ENCODE measurements at places on chromosomes 5 and 9.

DNA sequence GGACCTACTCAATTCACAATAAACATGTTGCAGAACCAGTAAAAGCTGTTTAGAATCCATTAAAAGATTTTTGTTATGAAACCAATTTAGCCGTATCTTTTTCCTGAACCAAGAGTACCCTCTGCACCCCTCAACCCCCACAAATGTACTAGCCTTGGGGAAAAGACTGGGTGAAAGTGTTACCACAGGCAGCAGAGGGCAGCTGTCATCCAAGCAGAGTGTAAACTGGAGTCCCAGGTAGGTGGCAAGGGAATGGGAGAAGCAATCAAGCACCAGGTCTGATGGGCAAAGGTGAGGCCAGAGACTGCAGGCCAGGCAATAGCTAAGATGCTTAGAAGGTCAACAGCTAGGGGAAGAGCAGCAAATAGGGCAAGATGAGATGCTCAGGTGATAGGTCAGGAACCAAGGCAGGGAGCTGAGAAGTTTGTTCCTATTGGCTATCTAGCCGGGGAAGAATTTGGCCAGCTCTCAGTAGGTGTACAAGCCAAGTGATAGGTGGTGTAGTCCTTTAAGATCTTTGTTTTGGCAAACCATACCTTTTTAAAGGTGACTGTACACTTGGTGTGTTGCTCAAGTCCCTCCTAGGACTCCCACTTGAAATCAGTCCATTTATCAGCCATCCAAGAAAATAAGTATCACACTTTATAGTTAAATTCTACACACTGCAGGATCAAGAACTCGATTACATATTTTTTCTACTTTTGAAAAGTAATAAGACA lies 77.8 kb upstream of the CCDC112 start:
- DNase-seq: no peak

DNA sequence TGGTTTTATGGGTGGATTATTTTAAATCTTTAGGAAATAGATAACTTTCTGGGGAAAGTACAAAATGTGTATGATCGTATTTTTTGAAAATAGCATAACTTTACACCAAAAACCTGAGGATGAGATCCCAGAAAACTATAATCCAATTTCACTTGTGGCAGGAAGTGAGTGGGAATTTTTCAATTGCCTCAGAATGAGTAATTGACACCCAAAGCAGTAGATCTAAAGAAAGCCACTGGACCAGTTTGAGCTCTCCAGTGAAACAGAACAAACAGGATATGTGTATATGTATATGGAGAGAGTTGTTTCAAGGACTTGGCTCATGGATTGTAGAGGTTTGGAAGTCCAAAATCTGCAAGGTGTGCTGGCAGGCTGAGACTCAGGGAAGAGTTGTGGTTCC lies 109.2 kb upstream of the SHB start:
- no peak for DNase-seq

DNA sequence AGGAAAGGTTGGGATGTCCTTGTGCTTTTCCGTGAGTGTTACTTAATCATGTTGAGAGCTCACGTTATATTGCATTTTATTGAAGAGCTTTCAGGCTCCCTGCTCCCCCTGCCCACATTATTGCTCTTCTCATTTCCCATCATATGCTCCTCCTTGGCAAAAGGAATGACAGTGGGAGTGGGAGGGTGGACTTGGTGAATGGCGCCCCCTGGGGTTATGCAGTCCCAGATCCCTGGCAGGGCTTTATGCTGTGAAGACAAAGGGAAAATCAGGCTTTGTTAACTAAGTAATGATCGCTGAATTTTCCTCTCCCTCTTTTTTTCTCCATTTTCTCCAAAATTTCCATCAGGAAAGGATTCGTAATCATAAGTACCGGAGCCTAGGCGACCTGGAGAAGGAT lies 166.6 kb downstream of the SMARCA2 start:
- DNase-seq: no peak

GRCh38 chr9:3732077-3733038 lies 206.6 kb upstream of the RFX3 start:
- peak; percentile 83 for DNase-seq

DNA sequence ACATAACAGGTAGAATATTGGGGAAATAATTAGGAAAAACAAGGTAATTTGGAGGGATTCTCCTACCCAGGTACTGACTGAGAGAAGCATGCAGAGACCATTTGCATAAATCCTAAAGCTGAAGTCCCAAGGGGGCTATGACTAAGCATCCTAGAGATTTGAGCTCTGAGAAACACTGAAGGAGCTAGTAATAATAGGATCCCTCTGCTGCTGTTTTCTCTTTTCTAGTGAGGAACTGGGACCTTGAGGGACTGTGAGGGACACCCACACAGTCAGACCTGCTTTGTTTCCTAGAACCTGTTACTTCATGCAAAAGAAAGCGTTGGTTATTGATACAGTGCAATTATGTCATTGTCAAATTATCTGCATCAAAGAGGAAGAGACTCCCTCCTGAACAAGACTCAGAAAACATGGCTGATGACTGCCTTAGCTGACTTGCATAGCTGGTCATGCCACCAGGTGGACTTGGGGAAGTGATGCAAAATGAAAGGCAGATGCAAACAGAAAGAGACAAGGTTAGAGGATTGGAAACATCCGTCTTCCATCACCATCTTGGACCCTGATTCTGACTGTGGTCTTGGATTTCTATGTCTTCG lies 335.4 kb downstream of the NTRK2 start:
- no peak for DNase-seq

DNA sequence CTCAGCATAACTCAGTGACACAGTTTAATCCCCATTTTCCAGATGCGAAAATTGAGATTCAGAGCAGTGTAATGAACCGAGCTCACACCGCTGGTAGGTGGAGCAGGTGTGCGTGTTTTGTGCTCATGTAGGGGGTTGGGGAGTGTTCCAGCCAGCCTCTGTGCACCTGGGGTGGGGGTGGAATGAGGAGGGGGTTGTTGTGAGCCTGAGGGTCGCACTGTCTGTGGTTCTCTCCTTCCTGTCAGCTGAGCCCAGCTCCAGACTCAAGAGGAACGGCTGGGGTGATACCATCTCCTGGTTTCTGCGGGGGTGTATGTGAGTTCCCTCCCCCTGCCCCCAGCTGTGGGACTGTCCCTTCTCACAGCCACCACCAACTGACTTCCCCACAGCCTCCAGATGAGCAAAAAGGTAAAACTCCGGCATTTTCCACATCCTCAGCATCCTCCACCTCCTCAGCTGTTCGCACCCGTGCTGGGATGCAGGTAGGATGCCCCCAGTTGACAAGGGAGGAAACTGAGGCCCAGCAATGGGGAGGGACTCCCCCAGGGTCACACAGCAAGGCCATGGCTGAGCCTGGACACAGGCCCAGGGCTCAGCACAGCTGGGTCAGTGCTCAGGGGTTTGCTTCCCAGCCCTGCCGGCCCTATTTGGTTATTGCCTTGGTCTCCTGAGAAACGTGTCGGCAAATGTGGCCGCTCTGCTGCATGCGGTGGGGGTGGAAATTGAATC lies 2.1 kb downstream of the SH2D3C start:
- no peak for DNase-seq

GRCh38 chr9:122991370-122991830 lies 42.1 kb upstream of the GPR21 start:
- DNase-seq: peak; percentile 58

GRCh38 chr5:59542306-59542705 lies 351.2 kb downstream of the PDE4D start:
- no peak for DNase-seq

GRCh38 chr5:110625376-110625999 lies 101.0 kb downstream of the TMEM232 start:
- DNase-seq: no peak

GRCh38 chr5:21254161-21254560 lies 1266.2 kb upstream of the CDH18 start:
- DNase-seq: no peak

DNA sequence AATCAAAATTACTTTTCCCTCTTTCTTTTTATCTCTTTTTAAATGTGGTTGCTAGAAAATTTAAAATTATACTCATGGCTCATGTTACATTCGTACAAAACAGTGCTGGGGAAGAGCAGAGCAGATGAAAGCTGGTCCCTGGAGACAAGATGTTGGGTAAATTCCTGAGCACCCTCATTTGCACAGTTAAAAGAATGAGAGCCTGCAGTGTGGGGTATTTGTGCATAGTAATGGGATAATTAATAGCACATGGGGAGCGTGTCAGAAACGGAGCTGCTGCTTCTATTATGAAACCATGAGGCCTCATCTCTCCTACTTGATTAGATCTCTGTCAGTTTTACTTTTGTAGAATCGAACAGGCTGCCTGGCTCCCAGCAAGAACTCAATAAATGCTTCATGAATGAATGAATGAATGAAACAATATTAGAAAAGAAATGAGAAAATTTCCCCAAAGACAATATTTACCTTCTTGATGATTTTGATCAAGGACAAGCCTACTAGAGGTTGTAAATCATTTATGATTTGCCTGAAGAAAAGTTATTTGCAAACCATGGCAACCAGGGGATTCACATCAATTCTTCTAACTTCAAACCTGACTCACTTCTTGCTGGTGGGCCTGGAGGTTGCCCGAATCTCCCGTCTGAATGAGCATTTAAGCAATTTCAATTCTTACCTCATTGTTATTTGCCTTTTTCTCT lies 177.2 kb upstream of the TUT7 start:
- DNase-seq: no peak

DNA sequence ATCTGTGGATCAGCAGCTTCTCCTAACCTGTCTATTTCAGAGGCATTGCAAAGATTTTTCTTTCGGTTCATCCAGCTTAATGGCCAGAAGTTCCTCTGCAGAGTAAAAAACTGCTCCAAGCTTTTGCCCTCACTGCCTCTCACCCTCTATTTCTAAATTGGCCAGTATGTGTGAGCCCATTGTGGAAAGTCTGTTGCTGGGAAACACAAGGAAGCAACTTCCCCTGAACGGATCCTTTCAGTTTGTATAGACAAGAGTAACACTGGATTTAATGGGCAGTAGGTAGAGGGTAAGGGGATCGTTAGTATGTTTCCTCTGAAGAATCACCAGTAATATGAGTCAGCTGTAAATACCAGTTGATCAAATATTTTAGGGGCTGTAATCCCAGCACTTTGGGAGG lies 7.2 kb downstream of the THBS4 start:
- DNase-seq: no peak

DNA sequence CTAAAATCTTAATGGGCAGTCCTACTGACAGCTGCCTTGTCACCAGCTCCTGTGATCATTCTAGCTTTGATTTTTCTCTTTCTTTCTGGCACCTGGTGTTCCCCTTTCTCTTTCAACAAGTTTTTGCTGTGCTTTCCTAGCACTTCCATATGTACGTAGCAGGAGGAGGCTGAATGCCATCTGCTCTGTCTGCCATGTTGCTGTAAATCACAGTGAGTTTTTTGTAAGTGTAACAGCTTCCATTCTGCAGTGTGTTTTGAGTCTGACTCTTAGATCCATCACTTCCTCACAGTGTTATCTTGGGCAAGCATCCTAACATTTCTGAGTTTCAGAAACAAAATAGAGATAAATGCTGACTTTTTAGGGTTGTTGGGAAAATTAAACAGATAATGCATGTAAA lies 247.9 kb downstream of the DOCK8 start:
- no peak for DNase-seq

GRCh38 chr5:122316656-122317055 lies 4.6 kb downstream of the SNCAIP start:
- DNase-seq: no peak

- DNase-seq: no peak
Measured at GRCh38 chr9:109989296-109989695, 209.3 kb downstream of the PALM2AKAP2 start.

- no peak for DNase-seq
Measured at GRCh38 chr9:117809751-117810150, 105.5 kb downstream of the TLR4 start.

- no peak for DNase-seq
Measured at GRCh38 chr9:114141553-114142402, 13.6 kb upstream of the COL27A1 start.

DNA sequence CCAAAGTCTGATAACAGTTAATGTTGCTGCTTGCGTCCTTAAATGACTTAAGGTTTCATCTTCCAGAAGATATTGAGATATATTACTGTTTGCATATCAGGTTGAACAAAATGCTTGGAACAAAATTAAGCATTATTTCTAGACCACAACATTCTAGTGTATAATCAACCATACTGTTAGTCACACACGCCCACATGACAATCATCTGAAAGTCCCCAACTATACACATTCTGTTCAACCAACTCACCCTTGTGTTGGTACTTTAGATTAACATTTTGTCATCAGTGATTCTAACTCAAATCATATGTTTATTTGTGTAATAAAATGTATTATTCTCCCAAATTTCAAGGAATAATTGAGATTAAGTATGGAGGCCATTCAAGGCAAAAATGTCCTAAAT lies 47.3 kb downstream of the LURAP1L start:
- DNase-seq: no peak

DNA sequence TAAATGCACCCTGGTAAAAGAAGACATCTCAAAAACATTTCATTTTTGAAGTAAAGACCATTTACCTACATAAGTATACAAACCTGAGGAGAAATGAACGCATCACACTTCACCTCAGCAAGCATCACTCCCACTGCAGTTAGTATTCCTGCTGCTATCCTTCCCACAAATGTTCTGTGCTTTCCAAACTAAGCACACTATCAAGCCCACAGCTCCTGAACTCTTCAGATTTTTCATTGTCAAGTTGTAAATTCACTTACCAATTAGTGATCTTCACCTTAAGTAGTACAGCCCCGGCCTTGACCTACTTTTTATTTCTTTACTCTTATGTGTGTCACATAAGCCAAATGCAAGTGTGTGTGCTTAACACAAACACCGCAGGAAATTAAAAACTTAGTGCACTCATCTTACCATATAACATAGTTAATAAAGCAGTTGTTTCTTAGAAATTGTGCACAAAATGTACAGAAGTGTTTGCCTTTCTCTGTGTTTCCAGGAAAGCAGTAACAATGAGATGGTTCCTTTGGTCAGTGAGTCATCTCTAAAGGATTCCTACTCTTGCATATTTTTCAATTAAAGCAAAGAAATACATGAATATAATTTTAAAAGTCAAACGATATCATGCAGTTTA lies 169.4 kb downstream of the APBA1 start:
- DNase-seq: peak; percentile 51

DNA sequence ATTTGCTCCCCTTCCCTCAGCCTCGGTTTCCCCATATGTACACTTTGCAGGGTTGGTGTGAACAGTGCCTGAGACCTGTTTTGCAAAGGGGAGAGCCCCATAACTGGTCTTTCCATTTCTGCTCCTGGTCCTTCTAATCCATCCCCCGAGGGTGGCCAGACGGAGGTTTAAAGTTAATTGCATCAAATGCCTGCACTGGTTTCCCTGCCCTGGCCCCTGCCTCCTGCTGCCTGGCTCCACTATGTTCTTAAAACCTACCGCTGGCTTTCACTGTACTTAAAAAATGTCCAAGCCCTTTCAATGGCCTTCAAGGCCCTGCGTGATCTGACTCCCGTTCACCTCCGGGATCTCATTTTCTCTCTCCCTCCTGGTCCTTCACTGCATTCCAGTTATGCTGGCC lies 183.0 kb downstream of the RGS3 start:
- DNase-seq: no peak
